ENCODE measurements at places on chromosomes 3 and 15.

DNA sequence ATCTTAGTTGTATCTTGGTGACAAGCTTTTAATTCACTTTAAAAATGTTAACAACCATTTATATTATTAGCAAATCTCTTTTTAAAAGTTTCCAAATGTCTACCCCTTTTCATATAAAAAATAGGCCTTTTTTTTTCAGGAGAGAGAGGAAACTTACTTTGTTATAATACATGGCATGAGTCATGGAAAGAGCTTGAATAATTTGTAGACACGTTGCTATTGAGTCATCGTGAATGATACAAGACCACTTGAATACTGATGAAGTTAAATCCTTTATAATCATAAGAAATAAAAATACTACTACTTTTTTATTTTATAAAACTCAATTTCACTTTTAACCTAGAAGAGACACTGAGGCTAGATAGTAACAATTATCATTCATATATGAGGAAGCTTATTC, 70.3 kb upstream of the BBX start:
- DNase-seq: no peak

GRCh38 chr3:102885289-102885688, 450.5 kb downstream of the ZPLD1 start:
- DNase-seq: no peak

GRCh38 chr15:26179906-26180305, 316.8 kb upstream of the ATP10A start:
- no peak for DNase-seq

- DNase-seq: no peak
Measured at GRCh38 chr3:123152687-123153086, 49.1 kb upstream of the SEC22A start.

DNA sequence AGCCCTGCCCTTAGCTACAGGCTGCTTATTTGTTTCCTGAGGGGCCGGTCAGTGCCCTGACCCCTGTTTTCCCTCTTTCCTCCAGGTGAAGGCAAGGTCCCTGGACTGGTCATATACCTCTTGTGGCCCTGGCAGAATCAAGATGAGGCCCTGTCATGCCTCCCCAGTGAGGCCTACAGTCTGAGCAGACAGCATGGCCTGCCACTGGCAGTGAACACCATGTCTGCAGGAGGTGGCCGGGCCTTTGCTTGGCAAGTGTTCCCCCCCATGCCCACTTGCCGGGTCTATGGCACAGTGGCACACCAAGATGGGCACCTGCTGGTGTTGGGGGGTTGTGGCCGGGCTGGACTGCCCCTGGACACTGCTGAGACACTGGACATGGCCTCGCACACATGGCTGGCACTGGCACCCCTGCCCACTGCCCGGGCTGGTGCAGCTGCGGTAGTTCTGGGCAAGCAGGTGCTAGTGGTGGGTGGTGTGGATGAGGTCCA, 1.2 kb downstream of the KLHDC8B start:
- no peak for DNase-seq

DNA sequence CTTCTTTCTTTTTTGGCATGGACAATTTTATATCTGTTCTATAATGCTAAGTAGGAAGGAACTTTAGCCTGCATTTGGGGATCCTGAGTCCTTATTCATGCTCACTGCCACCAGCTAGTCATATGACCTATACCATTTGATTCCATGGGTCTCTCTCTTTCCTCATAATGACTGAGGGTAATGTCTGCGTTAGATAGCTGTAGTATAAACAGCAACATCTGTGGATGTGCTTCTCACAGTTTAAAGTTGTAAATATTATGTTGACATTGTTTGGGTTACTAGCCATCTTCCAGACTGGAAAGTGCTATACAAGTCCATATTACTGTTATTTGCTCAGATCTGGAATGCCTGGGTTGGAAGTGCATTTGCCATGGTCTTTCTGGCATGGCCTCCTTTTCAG, 274.9 kb upstream of the SEMA6D start:
- DNase-seq: no peak

DNA sequence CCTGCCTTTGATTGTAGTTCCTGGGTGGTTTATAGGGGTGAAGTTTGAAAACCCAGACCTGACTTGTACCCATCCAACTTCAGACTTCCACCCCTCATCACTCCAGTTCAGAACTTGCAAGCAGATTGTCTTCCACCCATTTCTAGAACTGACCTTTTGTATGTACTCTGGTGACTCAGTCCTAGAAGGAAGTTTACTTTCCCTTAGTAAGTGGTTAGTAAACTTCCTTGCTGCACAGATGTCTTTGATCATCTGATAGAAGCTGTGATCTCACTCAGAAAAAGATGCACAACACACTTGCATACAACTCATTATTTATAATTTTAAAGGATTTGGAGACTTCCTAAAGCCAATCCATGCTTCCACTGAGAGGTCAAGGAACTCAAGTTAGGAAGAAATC, 368.0 kb downstream of the MFSD1 start:
- DNase-seq: peak; percentile 24

- DNase-seq: no peak
Measured at GRCh38 chr3:191637611-191638010, 176.6 kb downstream of the PYDC2 start.

GRCh38 chr15:51938286-51938685, 33.3 kb downstream of the LEO1 start:
- DNase-seq: no peak

DNA sequence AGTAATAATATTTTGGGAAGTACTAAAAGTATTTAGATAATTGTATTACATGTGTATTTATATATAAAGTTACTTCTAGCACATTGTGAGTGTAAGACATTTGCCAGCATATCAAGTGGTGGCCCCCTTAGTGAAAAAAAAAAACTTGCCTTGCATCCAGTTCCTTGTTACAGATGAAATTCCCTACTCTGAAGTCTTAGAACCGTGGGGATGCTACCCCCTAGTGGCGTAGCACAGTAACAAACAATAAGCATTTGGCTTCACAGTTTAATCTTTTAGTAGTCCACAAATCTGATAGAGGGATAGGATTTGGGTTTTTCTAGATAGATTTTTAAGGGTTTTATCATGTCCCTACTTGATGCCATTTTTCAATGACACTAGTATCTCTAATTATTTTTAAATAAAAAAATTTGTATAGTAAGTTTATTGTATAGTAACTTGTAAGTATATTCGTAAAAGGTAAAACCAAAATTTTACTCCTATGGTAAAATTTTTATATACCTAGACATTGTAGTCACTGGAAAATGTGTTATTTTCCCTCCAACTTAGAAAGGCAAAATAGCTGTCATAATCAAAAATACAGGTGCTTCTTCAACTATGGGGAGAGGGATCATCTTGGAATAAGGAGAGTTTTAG, 14.3 kb downstream of the SMC4 start:
- peak; percentile 47 for DNase-seq

GRCh38 chr3:72129501-72130094, 344.6 kb upstream of the PROK2 start:
- no peak for DNase-seq

DNA sequence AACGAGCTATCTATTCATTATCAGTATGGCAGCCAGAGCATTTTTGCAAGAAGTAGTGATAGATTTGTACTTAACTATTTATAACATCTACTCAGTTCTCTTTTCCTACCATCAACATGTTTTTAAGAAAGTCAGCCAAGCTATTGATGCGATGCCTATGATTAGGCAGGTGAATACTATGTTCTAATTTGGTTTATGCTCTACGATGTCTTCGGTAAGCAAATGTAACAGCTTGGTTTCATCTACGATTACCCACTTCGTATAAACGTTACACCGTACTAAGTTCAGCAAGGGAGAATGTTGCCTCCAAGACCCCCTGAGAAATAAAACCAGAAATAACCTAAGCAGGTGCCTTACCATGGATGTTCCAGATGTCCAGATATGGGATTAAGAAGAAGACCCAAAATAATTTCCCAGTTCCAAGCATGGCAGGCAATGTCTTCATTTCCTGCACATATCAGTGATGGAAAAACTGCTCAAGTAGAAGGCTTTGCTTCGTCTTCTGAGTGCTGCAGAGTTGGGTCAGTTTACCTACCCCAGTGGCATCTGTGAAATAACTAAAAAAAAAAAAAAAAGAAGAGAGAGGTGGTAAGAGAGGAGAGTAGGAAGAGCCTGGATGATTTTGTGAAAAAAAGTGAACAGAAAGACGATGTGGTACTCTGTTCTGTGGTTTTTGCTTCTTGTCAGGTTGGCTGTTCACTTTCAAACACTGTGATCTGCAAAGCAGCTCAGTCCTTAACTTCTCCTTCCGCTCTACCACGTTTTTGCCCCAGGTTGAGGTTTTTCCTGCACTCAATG, at the start of gene BTLA:
TSS of gene BTLA (minus strand) at position 559 of the 798 bp plus-strand sequence. CDS start at position 445, 114 bp downstream.
- no peak for DNase-seq

DNA sequence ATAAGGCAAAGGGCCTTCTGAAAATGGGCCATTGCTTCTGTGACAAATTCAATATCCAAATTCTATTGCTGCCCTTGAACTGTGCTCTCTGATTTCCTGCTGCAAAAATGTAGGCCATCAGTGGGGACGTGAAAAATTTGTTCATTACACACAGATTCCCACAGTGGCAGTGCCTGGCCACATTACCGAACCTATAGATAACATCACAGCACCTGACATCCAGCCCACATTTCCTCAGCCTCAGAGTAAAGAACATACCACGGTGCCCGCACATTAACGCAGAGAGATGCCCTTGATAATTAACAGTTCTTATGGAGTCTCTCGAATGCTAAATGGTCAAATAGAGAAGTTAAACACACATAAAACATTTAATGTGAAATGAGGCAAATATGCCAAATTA, 931.6 kb upstream of the CFAP20DC start:
- no peak for DNase-seq

DNA sequence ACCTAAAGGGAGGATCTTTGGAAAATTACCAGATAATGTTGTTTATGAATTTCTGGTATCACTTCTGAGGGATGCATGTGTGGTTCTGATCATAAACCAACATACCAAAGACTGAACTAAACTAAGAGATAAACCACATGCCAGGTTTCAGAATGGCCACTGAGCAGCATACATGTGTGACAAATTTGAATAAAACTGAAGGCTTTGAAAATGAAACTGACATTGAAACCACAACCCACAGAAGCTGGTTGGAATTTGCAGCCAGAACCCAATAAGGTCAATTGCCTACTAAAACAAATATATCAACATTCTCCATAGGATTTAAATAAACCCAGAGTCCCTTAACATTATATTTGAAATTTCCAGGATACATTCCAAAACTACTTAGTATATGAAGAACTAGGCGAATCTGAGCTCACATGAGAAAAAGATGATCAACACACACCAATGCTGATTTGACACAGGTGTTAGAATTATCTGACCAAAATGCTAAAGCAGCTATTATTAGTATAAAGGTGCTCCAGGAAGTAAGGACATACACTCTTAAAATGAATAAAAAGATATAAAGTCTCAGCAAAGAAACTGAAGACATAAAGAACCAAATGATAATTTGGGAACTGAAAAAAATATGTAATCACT, 125.0 kb downstream of the ZNF280D start:
- DNase-seq: no peak

- DNase-seq: no peak
Measured at GRCh38 chr3:146142757-146143156, 18.2 kb downstream of the PLOD2 start.

DNA sequence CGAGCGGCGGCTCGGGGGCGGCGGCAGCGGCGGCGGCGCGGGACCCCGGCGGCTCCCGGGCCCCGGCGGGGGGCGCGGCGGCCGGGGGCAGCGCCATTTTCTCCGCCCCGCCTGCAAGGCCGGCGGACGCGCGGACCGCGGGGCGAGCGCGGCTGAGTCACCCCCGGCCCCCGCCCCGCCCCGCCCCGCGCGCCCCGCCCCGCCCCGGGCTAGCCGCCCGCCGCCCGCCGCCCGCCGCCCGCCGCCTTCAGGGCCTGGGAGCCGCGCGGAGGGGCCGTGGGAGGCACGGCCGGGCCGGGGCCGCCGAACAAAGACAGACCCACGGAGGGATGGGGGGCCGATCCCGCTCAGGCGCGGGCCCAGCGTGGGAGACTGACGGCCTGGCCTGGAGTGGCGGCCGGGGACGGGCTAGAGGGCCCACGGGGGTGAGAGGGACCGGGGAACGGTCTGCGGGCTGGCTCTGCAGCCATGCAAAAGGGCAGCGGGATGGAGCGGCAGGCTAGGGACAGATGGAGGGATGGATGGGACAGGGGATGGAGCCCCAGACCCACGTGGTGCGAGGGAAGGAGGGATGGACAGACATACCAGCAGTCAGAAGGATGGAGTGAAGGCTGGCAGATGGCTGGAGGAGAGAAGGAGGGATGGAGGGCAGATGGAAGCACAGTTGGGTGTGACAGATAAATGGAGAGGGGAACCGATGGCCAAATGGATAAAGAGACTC, at the start of gene EIF4E3:
TSS of gene EIF4E3 (minus strand) at position 132 of the 721 bp plus-strand sequence. CDS start at position 97, 35 bp downstream.
- peak; percentile 63 for DNase-seq

- DNase-seq: no peak
Measured at GRCh38 chr3:6622260-6622659, 238.7 kb upstream of the GRM7 start.

GRCh38 chr15:68818769-68819494, 1.8 kb downstream of the ANP32A start:
- DNase-seq: no peak

GRCh38 chr3:172341482-172342059, 106.7 kb downstream of the GHSR start:
- DNase-seq: peak; percentile 49

DNA sequence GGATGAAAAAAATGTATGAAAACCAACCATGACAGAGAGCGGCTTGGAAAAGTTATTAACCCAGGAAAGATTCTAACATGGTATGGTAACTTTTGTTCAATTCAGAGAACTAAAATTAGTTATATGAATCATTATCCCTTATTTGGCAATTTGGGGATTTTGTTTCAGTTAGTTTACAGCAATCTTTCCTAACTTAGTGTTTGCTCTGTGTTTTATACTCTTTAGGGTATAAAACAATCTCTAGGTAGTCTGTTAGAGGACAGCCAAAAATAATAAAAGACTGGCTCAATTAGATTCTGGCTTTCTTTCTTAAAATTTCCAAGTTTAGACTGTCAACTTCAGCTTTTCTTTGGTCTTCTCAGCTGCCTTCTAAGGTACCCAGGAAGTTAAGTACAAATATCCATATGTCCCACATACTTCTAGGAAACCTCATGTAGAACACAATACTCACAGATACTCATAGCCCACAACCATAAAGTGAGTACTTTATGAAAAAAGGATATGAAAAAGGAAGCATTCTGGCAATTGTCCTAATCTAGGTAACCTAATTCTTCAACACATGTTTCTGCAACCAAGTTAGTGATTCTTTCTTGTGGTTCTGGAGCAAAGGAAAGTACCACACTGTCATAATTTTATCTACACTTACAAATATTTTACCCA, 849.3 kb downstream of the ROBO1 start:
- DNase-seq: no peak

DNA sequence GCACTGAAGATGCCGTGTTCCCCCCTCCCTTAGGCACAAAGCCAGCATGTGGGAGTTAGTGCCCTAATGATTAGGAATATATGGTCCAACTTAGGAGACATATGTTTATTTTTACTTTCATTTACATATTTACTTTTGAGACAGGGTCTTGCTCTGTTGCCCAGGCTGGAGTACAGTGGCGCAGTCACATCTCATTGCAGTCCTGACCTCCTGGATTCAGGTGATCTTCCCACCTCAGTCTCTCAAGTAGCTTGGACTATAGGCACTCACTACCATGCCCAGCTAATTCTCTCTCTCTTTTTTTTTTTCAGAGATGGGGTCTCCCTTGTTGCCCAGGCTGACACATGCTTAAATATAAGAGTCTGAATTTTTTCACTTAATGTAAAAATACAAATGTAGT, 51.6 kb upstream of the TBC1D23 start:
- DNase-seq: no peak

- peak; percentile 4 for DNase-seq
Measured at GRCh38 chr3:30112902-30113484, 493.4 kb upstream of the TGFBR2 start.

GRCh38 chr3:10744098-10744465, 71.9 kb upstream of the SLC6A11 start:
- peak; percentile 15 for DNase-seq

GRCh38 chr3:185460719-185461350, 38.0 kb downstream of the TMEM41A start:
- peak; percentile 40 for DNase-seq
